ENCODE measurements at places on chromosomes 2 and 18.

- no peak for DNase-seq
Observed at GRCh38 chr2:8232871-8233270, 449.0 kb upstream of the ID2 start.

DNA sequence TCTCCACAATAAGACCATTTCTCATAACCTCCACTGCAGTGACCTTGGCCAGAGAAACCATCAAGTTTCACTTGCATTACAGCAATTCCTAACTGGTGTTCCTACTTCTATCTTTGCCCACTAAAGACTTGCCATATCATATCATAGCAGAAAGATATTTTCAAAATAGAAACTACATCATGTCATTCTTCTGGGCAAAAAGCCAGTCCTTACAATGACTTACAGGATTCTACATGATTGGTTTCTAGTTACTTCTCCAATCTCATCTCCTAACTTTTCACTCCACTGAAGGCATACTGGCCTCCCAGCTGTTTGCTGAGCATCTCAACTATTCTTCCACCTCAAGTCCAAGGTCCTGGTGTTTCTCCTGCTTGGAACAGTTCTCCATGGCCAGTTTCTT, 151.4 kb downstream of the HNMT start:
- DNase-seq = no peak

DNA sequence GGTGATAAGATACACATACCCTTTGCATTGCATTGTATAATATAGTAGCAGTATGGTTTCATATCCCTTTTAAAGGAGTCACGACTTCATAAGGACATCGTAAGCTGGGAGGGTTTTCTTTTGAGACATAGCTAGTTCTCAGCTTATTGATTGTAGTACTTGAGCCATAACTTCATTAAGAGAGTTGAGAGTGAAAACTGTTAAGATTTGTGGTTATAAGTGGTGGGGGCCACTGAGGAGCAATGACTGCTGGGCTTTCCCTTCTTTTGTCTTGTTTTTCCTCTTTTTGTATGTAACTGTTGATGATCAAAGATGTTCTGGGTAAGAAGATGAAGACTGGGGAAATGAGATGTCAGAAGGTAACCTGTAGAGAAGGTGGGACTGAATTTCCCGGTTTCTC, 11.0 kb downstream of the EIF5B start:
- DNase-seq = no peak

GRCh38 chr2:228239207-228239906, 57.9 kb upstream of the SPHKAP start:
- DNase-seq = no peak

GRCh38 chr2:97961534-97961933, 34.2 kb downstream of the TMEM131 start:
- DNase-seq = no peak

- DNase-seq = no peak
Observed at GRCh38 chr2:205511641-205512040, 170.7 kb upstream of the NRP2 start.

GRCh38 chr18:23694637-23695430, 5.6 kb downstream of the LAMA3 start:
- peak; percentile 22 for DNase-seq

DNA sequence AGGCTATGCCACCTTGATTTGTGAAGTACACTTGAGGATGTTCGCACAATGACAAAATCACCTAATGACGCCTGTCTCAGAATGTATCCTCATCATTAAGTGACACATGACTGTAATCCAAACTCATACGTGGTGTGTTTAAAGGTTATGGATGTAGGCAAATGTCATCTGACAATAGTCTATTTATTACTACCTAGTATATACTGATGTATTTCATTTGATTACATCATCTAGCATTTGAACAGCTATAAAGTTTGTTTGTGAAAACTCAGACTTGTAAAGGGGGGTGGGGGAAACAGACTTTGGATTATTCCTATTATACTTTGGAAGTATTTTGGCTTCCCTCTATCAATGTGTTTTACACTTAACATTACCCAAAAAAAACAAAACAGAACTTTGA, 129.9 kb downstream of the TANC1 start:
- no peak for DNase-seq

DNA sequence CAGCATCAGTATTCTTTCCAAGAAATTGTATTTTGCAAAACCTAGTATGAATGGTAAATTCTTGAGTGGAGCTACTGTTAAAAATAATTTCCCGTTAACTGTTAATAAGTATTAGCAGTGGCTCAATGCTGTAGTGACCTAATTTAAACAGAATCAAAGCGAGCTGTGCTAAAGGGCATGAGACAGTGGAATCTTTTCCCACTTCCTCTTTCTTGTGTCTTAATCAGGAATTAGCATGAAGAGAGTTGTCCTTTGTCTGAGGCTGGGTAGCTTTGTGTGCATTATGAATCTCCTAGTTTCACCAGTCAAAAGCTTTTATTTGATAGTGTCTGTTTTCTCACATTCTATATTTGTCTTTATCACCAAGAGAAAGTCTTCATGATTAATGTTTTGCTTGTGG, 298.8 kb upstream of the GCFC2 start:
- no peak for DNase-seq

GRCh38 chr2:208783184-208783583, 376.6 kb downstream of the PTH2R start:
- DNase-seq = no peak

GRCh38 chr2:141928476-141928875, 202.3 kb downstream of the LRP1B start:
- no peak for DNase-seq

DNA sequence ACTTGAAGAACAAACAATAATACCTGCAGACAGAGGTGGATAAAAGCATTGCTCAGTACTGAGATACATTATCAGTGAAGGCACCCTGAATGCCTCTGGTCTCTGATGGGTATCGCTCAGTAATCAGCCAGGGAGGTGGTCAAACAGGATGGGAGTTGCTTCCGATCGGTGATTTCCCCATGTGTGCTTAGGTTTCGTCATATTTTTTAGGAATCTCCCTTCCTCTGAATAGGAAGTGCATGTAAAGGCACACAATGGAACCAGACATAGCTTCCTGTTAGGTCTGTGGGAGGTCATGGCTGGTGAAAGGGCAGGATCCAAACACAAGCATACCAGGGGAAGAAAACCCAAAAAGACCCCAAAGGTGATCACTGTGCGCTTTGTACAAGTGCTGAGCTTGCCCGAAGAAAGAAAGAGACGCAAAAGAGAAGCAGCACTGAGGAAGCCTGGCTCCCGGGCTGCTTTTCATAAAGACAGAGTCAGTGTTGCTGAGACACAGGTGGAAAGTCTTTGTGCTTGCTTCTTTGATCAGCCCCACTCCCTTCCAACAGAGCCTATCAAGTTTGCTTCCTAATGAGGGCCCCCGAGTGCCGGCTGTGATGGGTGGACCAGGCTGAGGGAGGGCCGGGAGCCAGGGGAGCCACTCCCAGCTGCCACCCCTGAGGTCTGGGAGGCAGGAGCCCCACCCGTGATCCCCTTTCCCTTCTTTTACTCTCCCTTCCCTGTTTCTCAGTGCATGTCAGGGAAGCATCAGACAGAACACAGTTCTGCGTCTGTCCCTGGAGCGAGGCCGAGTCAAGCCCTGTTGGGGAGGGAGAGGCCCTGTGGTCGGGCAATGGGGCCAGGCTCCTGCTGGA, 138.2 kb downstream of the SH3RF3 start:
- no peak for DNase-seq

- no peak for DNase-seq
Observed at GRCh38 chr2:127146820-127147502, 40.0 kb upstream of the BIN1 start.

DNA sequence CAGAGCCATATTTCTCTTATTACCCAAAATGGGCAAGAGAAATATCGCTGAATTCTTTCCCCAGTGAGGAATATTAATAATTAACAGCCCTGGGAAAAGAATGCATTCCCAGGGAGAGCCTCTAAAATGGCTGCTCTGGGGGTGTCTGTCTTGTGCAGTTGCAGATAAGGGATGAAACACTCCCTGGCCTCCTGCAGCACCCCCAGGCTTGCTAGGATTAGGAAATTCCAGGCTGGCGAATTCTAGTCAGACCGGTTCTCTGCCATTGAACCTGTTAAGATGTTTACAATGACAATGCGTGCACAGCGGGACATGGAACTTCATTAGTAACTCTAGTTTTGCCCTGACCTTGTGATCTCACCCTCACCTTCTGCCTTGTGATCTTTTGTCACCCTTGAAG, 24.5 kb downstream of the MRPL30 start:
- no peak for DNase-seq

DNA sequence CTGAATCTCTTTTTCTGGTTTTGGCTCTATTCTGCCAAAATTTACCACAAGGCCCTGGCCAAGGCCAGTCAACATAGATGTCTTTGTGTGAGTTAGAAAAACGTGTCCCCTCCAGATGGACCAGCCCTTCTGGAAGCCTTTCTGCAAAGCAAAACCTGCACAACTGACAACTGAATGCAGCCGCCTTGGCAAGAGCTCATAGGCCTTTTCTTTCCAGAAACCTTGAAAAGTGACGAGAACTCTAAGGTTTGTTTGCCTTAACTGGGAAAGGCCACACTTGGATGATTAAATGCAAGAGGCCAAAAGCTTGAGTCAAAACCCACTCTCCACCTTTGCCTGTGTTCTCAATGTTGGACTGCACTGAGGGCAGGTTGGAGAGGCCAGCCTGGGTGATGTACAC, 103.9 kb downstream of the COLEC12 start:
- no peak for DNase-seq

DNA sequence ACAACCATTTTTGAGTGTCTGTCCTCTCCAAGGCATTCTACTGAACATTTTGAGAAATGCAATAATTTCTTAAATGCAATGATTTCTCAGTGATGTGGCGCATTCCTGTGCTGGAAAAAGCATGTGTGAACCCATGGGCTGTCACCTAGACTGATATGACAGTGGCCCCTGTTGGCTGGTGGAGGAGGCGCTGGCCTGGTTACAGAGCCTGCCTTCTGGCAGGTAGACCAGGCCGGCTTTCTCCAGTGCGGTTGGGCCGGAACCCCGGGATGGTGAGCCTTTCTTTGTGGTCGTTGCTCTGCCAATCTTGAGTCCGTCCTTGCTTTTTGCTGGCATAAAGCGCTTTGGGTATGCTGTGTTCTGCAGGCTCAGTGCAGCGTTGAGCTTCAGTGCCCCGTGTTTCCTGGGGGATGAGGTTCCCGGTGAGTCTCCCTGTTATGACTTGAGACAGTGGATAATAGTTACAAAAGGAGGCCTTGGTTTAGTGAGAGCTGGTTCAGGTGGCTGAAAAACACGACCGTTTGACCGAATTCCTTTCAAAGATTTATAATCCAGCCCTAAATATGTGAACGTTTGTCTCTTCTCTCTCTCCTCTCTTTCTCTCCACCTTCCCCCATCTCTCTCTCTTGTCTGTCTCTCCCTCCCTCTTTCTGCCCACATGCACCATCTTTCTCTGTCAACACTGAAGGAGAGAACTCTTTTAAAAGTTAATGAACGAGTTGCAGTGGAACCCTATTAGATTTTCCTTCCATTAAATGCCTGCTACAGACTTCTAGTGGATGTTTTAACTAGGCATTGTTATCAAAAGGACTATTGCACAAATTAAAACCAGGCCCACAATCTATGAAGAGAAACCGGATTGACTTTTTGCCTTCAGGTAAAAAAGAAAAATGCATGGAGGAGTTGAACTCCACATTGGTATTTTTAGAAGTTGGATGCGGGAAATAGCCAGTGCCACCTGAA, 34.0 kb downstream of the TSHZ1 start:
- no peak for DNase-seq

- no peak for DNase-seq
Observed at GRCh38 chr2:205556841-205557539, 125.3 kb upstream of the NRP2 start.

DNA sequence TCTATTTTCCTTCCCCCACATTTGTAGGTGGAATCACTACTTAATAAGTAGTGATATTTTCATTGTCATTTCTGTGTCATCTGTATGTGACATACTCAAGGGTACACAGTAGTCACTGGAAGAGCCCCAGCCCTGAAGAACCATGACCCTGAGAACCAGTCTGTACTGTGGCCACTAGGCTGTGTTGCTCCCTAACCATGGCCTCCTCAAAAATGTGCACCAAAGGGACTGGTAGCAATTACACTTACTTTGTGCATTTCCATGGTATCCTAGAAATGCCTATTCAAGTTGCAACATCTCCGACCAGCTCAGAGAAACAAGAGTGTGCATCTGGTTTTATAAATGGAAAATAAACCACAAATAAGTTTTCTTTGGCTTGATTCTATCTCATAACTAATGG, 155.1 kb downstream of the DOCK10 start:
- DNase-seq = no peak

- no peak for DNase-seq
Observed at GRCh38 chr2:240255165-240255491, 114.7 kb upstream of the OTOS start.

GRCh38 chr18:46369323-46369722, 265.1 kb downstream of the HAUS1 start:
- DNase-seq = no peak

GRCh38 chr2:144354953-144355352, 165.0 kb downstream of the ZEB2 start:
- no peak for DNase-seq

DNA sequence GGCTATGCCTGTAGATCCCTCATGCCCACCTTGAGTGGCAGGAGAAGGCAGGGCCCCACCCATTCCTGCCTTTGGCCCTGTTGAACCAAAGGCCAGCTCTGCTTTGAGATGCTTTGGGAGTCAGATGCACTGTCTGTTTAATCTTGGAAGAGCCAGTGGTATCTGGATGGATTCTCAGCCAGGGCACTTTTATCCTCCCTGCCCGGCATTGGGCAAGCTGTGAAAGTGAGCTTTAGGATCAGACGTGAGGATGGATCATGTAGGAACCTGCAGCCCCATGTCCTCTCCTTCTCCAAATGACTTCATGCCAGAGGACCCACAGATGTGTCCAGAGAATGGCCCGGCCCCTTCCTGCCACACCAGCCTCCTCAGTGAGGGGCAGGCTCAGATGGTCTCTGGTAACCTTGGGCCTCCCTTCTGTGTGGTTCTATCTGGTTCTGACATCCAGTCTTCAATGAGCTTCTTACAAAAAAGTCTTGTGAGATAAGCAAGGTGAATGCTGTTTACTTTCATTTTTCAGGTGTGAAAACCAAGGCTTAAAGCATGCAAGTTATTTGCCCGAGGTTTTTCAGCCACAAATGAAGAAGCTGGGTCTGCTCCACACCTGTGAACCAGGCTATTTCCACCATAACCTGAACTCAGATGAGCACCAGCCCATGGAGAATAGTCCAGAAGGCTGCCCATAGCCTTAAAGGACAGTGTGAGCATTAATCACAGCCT, 123.8 kb downstream of the KCTD1 start:
- no peak for DNase-seq

DNA sequence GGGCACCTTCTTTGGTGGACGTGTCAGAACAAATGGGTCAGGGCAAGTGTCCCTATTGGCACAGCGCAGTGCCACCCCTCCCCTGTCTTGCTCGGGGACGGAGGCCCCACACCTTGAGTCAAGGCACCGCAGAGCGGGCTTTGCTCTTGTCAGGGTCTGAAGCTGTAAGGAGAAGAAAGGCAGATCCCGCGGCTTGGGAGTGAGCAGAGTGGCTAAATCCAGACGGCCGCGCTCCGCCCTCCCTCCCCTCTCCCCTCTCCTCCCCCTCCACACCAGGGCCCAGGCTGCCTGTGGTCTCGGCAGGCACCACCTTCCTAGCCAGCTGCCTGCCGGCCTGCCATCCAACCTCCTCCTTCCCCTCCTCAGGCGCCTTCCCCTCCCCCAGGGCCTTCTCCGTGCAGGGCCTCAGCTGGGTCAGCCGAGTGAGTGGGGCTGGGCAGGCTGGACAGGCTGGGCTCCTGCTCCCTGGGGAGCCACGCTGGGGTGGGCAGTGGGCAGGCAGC, 25.8 kb downstream of the SPEG start:
- peak; percentile 98 for DNase-seq

All from coronary artery (tissue), 2 donors.